WTC11 (cell line): ENCODE measurements at places on chromosomes 13 and 19. TPM values are rescaled to one million over a fixed set of nuclear protein-coding genes. Genes with fewer than 3 reads are reported as not detected.

The RASGRP4 gene
- total RNA-seq: 2.5 to 4.1 TPM (median 3.4 TPM) in 3 replicates

The IGLON5 gene
- 41.2 to 64.1 TPM (median 60.2 TPM) in 3 replicates for total RNA-seq

The ZNF562 gene
- 18.4 to 24.6 TPM (median 23.1 TPM) in 3 replicates for total RNA-seq

The KLHL1 gene
- not detected in 3 replicates for total RNA-seq

The ACER1 gene
- not detected in 3 replicates for total RNA-seq

The VSTM2B gene
- total RNA-seq: 1.7 to 3.2 TPM (median 2.2 TPM) in 3 replicates

The HCN2 gene
- total RNA-seq: 8.0 to 9.2 TPM (median 8.1 TPM) in 3 replicates

The ZNF763 gene
- total RNA-seq: 2.4 to 3.1 TPM (median 2.9 TPM) in 3 replicates

The PLVAP gene
- total RNA-seq: 0.11 to 0.27 TPM in 2 of 3 replicates, not detected in the other

The LILRB4 gene
- total RNA-seq: not detected in 3 replicates

The C1QTNF9 gene
- not detected in 3 replicates for total RNA-seq

The LATS2 gene
- total RNA-seq: 27.5 to 31.2 TPM (median 28.9 TPM) in 3 replicates

The SIGLEC14 gene
- total RNA-seq: not detected in 3 replicates

The ZNF440 gene
- 10.9 to 16.4 TPM (median 12.7 TPM) in 3 replicates for total RNA-seq

The KLF2 gene
- 0.82 to 1.1 TPM (median 1.0 TPM) in 3 replicates for total RNA-seq

The GFY gene
- 0.85 to 1.4 TPM (median 0.87 TPM) in 3 replicates for total RNA-seq

The ATXN8OS gene
- not detected in 3 replicates for total RNA-seq

The SIGLEC8 gene
- total RNA-seq: not detected in 3 replicates

The TSHZ3 gene
- 21.4 to 22.3 TPM (median 21.6 TPM) in 3 replicates for total RNA-seq

The CBLC gene
- 20.5 to 29.5 TPM (median 27.8 TPM) in 3 replicates for total RNA-seq

The ZNF180 gene
- total RNA-seq: 7.5 to 9.3 TPM (median 8.9 TPM) in 3 replicates

The BST2 gene
- total RNA-seq: 22.8 to 67.7 TPM (median 61.1 TPM) in 3 replicates

The DCT gene
- total RNA-seq: not detected in 3 replicates

The CAPS gene
- total RNA-seq: 4.6 to 5.8 TPM (median 5.3 TPM) in 3 replicates

The LPAR6 gene
- 3.3 to 4.2 TPM (median 3.9 TPM) in 3 replicates for total RNA-seq

The SYT3 gene
- 14.6 to 21.7 TPM (median 20.1 TPM) in 3 replicates for total RNA-seq

The ZNF560 gene
- 4.4 to 5.8 TPM (median 4.9 TPM) in 3 replicates for total RNA-seq

The ATF5 gene
- 9.0 to 10.8 TPM (median 10.8 TPM) in 3 replicates for total RNA-seq

The OR10H3 gene
- not detected in 3 replicates for total RNA-seq

The PAN3 gene
- total RNA-seq: 33.1 to 37.8 TPM (median 34.2 TPM) in 3 replicates

The NTF4 gene
- total RNA-seq: 3.9 to 7.7 TPM (median 5.0 TPM) in 3 replicates

The ZNF274 gene
- total RNA-seq: 25.4 to 28.8 TPM (median 27.5 TPM) in 3 replicates

The FAM216B gene
- total RNA-seq: not detected in 3 replicates

The PSPN gene
- total RNA-seq: 1.9 to 3.5 TPM (median 2.9 TPM) in 3 replicates

The SULT2B1 gene
- total RNA-seq: 0.96 to 2.1 TPM (median 1.3 TPM) in 3 replicates

The N4BP2L1 gene
- 3.8 to 5.3 TPM (median 3.8 TPM) in 3 replicates for total RNA-seq
